CD4-positive, alpha-beta T cell (primary cell): ENCODE measurements at places on chromosomes 5 and 9.

DNA sequence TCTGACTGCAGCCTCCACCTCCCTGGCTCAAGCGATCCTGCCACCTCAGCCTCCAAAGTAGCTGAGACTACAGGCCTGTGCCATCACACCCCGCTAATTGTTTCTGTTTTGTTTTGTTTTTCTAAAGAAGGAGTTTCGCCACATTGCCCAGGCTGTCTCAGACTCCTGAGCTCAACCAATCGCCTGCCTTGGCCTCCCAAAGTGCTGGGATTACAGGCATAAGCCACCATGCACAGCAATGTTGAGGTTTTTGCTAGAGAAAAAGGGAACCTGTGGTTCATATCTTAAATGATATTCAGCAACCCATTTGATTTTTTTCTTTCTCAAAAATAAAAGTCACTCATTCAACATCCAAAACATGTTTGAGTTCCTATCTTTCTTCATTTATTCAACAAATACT is 20.4 kb upstream of the DELE1 start:
- no peaks in the 10 kb centered on the region for H3K36me3 ChIP-seq
- H3K4me3 ChIP-seq, result no peak overlapping the region
- no peak for DNase-seq
- no peaks in the 10 kb centered on the region for H3K4me1 ChIP-seq
- peaks cover 4% of the 10 kb centered on the region for H3K27me3 ChIP-seq

DNA sequence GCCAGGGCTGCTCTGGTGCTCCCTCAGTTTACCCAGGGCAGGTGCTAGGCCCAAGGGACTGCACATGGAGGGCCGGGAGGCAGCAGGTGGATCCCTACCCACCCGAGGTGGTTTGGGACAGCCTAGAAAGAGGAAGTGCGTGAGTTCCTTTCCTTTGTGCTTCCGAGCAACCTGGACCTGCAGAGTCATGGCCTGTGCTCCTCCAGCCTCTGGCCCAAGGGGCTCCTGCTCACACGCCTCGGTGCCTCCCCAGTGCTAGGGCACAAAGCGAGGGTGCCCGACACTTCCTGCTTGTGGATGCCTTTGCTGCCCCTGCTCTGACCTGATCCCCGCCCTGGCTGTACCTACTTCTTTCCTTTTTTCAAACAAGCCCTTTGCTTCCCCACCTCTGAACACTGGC is 79.3 kb downstream of the RXRA start:
- no peak overlapping the region for H3K27ac ChIP-seq
- no peak overlapping the region for H3K4me3 ChIP-seq
- peaks cover 82% of the 10 kb centered on the region for H3K4me1 ChIP-seq
- DNase-seq, result no peak
- no peaks in the 10 kb centered on the region for H3K27me3 ChIP-seq

DNA sequence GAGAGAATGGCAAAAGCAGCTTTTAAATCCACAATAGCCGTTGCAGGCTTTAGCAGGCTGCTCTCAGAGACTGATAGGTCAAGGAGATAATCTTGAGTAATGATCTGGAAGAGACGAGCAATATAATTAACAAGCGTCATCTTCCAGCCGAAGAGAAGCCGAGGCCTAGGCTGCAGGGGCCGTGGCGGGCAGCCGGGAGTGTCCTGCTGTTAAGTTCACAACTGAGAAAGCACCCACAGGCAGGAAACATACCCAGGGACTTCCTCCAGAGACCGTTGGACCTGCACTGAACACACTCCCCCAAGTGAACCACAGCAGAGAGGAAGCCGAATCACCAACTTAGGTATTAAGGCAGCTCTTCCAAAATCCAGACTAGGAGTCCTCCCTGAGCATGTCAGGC is 182.3 kb downstream of the IRX2 start:
- H3K4me3 ChIP-seq, result no peak overlapping the region
- no peaks in the 10 kb centered on the region for H3K36me3 ChIP-seq
- DNase-seq, result no peak
- no peak overlapping the region for H3K27ac ChIP-seq

DNA sequence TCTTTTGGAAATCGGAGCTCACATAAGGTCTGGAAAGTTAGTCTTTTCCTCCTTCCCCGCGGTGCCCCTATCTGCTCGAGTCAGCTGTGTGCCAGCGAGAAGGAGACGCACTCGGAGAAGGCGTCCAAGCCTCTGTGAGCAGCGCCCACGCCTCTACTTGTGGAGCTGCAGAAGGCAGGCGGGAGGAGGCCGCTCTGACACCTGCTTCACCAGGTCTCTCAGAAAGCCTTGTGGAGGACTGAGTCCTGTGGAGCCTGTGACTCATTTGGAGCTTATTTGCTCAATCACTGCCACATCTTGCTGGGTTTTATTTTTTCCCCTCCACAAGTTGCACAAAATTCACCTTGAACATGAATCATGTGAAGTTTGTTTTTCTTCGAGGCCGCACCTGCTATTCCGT is 117.5 kb downstream of the IRX2 start:
- H3K4me1 ChIP-seq, result no peaks in the 10 kb centered on the region
- H3K4me3 ChIP-seq, result no peak overlapping the region
- no peak overlapping the region for H3K27ac ChIP-seq
- no peaks in the 10 kb centered on the region for H3K27me3 ChIP-seq
- no peaks in the 10 kb centered on the region for H3K36me3 ChIP-seq

- no peak overlapping the region for H3K27ac ChIP-seq
- H3K36me3 ChIP-seq, result peaks cover 8% of the 10 kb centered on the region
- DNase-seq, result no peak
- H3K4me3 ChIP-seq, result no peak overlapping the region
- no peaks in the 10 kb centered on the region for H3K4me1 ChIP-seq
- H3K27me3 ChIP-seq, result no peaks in the 10 kb centered on the region
Measured at GRCh38 chr5:55319491-55319890, 11.7 kb downstream of the MTREX start.

- no peaks in the 10 kb centered on the region for H3K36me3 ChIP-seq
- no peaks in the 10 kb centered on the region for H3K27me3 ChIP-seq
- H3K4me3 ChIP-seq, result no peak overlapping the region
Measured at GRCh38 chr5:122356855-122357254, 44.8 kb downstream of the SNCAIP start.

DNA sequence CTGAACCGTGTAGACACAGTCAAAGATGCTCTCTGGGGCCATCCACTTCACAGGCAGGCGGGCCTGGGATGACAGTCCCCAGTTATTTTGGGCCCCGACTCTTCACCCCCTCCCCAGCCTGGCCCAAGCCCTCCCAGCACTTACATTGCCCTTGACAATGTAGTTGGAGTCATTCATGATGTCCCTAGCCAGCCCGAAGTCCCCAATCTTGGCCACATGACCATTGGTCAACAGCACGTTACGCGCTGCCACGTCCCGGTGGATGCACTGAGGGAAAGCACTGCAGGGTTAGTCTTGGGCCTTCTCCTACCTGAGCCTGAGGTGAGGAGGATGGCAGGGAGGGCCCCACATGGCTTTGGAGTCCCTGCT is 30.3 kb downstream of the CSF1R start:
- no peak for DNase-seq
- no peaks in the 10 kb centered on the region for H3K27me3 ChIP-seq
